ENCODE measurements at places on chromosomes 1 and 21.

GRCh38 chr1:169838942-169839341 lies 44.2 kb upstream of the METTL18 start:
- no peak for DNase-seq

- no peak for DNase-seq
Observed at GRCh38 chr1:65717815-65718454, 74.8 kb upstream of the PDE4B start.

DNA sequence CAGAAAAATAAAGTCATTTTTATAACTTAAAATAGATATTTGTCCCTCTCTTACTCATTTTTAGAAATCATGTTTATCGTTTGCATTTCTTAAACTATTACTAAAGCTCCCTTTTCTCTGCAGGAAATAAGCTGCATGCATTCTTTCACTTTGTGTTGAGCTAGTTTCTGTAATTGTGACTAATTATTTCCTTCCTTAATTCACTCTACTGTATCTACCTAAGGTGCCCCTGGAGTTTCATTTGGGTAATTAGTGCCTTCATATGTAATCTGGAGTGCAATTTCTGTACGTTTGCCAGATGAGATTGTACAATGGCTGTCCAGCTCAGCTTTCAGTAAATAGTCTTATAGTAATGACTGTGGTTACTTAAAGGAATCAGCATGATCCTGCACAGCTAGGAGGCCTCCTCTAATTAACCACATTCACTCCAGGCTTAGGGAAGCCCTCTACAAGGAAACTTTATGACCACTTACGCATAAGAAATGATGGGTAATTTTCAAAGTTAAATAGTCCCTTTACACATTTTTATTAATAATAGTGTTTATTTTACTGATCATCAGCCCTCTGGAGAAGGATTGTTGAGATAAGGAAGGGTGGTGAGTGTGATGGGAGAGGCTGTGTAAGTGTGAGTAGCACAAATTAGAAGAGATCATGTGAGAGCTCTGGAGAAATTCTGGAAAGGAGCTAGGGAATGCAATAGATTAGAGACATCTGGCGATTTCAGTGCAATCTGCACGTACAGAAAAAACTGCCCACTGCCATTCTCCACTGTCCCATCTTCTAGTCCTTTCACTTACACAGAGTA lies 86.8 kb downstream of the LRRC8C start:
- DNase-seq, result no peak

- no peak for DNase-seq
Observed at GRCh38 chr1:213284626-213285025, 233.6 kb downstream of the RPS6KC1 start.

GRCh38 chr1:19621274-19621950 lies 22.7 kb upstream of the NBL1 start:
- DNase-seq, result no peak

- DNase-seq, result no peak
Observed at GRCh38 chr1:167426716-167427115, 91.6 kb downstream of the CD247 start.

DNA sequence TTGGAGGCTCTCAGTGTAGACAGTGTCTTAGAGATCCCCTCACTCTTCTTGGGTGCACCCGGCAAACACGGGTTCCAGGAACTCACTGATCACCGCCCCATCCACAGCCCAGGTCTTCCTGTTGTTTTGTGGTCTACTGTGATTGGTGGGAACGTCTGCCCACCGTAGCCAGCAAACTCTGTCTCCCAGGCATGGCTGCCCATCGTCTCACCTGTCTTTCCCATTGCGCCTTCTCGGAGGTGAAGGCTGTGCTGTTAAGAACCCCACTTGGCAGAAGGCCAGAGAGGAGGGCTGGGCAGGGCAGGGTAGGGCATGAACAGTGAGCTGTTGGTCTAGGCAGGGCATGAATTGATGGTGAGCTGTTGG lies 14.1 kb upstream of the KCNA2 start:
- no peak for DNase-seq

DNA sequence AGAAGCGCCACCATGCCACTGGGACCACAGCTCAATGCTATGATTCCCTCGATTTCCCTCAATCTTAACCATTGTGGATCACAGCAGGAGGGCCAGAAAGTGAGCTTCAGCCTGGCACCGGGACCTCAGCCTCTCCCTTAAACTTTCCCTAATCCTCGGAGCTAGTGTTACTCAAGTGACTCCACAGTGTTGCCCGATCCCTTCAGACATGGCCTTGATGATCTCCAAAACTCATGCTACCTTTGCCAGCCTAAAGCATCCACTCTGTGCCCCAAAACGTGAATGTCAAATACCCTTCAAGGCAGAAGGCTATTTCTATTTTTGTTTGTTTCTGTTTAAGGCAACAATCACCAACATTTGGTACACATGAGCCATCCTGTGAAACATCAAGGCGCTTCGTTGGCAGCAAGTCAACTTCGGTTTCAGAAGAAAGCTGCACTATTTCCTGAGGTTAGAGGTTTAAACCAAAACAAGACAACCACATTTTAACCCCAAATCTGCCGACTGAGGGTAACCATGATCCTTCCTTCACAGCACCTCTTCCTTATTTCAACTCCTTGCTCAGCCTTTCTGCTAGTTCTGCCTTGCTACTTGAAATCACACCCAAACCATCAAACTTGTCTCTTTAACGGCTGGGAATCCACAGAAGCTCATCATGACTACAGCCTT lies 94.4 kb upstream of the KRTAP19-8 start:
- no peak for DNase-seq

DNA sequence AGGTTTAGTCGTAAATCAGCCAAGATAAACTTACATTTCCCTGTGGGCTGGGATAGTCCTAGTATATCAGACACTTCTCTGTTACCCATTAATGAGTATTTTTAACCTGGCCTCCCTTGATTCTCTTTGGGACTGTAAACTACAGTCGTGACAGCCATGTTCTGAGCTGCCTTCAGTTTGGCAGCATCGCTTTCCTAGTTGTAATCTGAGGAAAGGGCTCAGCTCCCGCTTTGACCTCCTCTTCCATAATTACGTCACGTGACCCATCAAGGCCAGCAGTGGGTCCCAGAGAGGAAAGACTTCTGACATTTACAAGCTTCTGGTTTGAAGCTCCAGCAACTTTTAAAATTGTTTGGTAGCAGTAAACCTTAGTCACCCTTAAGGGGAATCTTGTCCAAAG lies 34.6 kb upstream of the MTR start:
- DNase-seq, result no peak

DNA sequence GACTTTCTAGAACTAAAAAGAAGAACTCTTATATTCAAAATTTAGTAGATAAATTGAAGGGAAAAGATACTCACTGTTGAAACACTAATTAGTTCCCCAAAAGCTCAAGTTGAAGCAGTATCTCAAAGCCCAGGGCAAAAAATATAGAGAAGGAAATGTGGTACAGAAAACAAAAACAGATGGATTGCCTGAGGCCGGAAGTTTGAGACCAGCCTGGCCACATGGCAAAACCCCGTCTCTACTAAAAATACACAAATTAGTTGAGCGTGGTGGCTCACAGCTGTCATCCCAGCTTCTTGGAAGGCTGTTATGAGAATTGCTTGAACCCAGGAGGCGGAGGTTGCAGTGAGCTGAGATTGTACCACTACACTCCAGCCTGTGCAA lies 36.0 kb downstream of the FAM177B start:
- DNase-seq, result no peak

- DNase-seq, result no peak
Observed at GRCh38 chr1:243944429-243945160, 94.6 kb upstream of the AKT3 start.

DNA sequence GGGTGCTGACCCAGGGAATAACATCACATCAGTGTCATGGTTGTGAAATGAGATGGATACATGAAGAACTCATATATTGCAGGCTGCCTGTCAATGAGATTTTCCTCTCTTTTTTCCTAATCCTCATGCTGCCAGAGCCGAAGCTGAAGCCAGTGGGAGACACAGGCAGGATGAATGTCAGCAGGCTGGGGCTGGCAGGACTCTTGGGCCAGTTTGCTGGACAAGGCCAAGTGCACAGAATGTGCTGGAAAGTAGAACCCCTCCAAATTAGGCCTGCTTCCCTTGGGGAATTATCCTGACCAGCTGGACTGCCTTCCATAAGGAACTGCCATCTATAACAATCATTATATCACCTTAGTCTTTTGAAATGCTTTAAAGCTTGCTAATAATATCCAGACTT lies 31.4 kb downstream of the SLC44A3 start:
- DNase-seq, result no peak

DNA sequence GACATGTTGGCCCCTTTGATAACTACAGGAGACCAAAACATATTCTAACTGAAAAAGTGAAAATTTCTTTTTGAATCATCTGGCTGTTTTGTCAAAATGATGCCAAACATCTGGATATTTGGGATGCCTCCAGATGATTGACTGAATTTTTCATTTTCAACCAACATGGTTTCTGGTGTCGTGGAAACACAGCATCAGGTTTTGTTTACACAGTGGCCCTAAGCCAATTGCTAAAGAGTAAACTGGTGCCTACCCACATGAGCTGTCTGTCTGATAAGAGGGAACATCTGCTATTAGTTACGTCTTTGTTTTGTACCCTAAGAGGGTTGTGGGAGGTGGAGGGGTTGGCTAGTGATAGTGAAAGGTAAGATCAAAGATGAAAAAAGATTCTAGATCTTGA lies 204.8 kb downstream of the KCNK2 start:
- no peak for DNase-seq

DNA sequence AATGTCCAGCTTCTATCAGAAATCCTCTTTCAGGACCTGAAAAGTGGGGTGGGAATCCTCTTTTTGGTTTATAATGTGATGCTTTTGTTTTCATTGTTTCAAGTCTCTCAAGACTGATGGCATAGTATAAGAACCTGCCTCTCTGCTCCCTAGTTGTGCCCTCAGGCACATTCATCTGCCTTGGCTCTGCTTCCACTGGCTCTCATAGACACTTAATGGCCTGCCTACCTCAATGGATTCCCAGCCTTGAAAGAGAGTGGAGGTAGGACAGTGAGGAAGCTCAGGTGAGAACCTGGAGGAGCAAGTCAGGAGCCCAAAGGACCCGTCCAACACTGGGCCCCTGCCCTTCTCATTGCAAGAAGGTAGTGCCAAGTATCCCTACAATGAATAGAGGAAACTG lies 4.8 kb downstream of the TTLL7 start:
- no peak for DNase-seq

- no peak for DNase-seq
Observed at GRCh38 chr1:219155135-219155534, 18.5 kb upstream of the LYPLAL1 start.

DNA sequence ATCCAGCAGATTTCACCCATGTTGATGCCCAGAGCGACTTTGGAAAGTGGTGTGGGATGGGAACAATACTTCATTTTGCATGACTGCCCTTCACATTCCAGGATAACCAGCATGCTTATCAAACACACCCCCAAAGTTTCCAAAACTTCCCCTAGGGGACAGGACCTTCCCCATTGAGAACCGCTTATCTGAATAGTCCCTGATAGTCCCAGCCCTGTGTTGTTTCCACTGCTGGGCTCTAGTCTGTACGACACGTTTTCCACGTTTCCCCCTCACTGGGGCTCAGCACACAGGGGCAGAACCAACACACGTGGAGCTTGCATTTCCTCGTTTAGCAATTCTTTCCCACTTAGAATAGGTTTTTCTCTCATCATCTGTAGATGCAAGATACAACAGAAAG lies 61.0 kb downstream of the BACE2 start:
- no peak for DNase-seq

GRCh38 chr1:165914136-165914798 lies 86.9 kb downstream of the UCK2 start:
- DNase-seq, result peak; percentile 80

DNA sequence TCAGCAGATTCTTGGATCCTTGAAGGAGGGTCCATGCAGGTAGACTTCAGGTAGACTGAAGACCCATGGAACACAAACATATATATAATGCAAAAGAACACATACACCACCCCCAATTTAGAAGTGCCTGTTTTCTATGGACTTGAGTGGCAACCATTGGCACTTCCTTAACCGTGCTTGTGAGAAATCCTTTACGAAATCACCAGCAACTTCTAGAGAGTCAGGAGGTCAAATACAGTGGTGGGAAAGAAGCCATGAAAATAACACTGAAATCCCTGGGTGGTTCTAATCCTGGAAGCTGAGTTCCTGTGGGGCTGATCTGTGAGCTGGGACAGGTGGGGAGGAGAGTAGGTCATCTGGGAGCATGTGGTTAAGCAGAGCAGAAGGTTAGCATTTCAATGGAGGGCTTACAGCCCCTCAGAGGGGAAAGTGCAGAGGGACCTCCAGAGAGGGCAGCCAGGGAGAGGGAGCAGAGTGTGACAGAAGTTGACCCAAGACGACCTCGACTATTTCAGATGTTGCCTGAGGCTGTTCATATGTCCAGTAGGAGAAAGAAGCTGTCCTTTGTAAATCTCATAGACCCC lies 13.0 kb upstream of the IL10 start:
- no peak for DNase-seq

DNA sequence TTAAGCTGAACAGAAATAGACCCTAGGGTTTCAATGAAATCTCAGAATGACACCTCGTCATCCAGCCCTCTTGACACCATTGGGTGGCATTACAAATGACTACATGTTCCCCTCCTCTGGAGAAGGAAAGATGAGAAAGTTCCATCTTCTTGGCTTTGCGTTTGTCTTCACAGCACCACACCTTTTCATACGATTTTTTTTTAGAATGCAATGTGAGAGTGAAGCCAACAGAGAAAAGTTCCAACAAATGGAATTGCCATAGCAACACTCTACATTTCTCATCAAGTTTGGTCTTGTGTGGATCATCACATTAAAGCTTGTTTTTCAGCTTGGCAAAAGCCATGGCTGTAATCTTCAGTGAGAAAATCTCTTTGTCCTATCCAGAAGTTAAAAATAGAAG lies 183.4 kb upstream of the SNX7 start:
- no peak for DNase-seq

DNA sequence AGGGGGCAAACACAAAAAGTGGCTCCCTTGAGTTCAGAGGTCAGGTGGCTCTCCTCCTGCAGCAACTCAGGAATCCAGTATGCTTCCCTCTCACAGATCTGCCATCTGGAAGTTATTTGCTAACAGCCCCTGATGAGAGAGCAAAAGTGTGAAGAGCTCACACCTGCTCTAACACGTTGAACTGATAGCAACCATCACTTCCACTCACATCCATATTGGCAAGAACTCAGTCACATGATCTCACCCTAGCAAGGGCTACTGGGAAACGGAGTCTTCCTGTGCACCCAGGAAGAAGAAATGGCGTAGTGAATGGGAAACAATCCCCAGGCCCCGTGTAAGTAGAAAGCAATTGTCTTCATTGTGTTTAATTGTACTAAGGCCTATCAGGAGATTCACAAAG lies 20.7 kb upstream of the SLC45A1 start:
- DNase-seq, result no peak

DNA sequence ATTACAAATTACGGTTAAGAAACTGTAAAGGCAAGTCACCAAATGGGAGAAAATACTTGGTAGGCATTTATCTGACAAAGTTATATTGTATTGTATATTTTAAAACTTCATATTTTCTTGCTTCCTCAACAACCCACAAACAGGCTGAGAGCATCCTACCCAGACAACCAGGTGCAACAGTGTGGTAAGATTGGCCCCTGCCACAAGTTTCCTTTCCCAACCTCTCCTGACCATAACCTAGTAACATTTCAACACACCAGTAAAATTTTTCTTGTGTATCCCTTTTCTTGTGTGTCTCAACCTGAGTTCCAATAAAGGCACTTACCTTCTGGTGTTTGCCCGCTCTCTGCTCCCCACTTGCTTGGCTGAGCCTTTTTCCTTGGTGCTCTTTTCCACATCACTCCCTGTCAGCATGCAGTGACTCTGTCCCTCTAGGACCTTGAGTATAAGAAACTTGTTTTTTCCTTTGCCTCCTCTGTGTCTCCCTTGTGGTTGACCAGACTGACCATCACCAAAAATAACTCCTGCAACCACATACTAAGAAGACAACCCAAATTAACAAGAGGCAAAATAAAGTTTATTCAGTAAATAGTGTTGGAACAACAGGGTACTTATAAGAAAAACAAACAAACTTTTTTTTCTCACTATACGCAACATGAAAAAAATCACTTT lies 40.9 kb downstream of the FCRL3 start:
- DNase-seq, result no peak

Data from HTR-8/SVneo (cell line).